ENCODE measurements at places on chromosomes 5 and 9.

GRCh38 chr9:84969084-84969483 lies 299.6 kb downstream of the NTRK2 start:
- H3K4me1 ChIP-seq = no peaks in the 10 kb centered on the region
- H3K4me3 ChIP-seq = no peak overlapping the region
- no peaks in the 10 kb centered on the region for H3K36me3 ChIP-seq

GRCh38 chr9:17730899-17731298 lies 152.0 kb downstream of the SH3GL2 start:
- H3K4me1 ChIP-seq = no peaks in the 10 kb centered on the region
- H3K4me3 ChIP-seq = no peak overlapping the region
- H3K27me3 ChIP-seq = no peaks in the 10 kb centered on the region
- H3K27ac ChIP-seq = no peak overlapping the region
- no peaks in the 10 kb centered on the region for H3K36me3 ChIP-seq

GRCh38 chr5:170681013-170681433 lies 102.5 kb upstream of the GABRP start:
- H3K4me3 ChIP-seq = peak overlapping the region; percentile 58
- no peaks in the 10 kb centered on the region for H3K36me3 ChIP-seq
- peak; percentile 92 for DNase-seq
- peaks cover 49% of the 10 kb centered on the region for H3K27me3 ChIP-seq
- no peaks in the 10 kb centered on the region for H3K4me1 ChIP-seq

GRCh38 chr5:62266573-62266972 lies 39.4 kb upstream of the KIF2A start:
- DNase-seq = peak; percentile 14
- no peaks in the 10 kb centered on the region for H3K36me3 ChIP-seq
- 0 out of 2 replicates have a peak, but pooled peaks cover 2% of the 10 kb centered on the region for H3K4me1 ChIP-seq
- H3K27ac ChIP-seq = no peak overlapping the region

DNA sequence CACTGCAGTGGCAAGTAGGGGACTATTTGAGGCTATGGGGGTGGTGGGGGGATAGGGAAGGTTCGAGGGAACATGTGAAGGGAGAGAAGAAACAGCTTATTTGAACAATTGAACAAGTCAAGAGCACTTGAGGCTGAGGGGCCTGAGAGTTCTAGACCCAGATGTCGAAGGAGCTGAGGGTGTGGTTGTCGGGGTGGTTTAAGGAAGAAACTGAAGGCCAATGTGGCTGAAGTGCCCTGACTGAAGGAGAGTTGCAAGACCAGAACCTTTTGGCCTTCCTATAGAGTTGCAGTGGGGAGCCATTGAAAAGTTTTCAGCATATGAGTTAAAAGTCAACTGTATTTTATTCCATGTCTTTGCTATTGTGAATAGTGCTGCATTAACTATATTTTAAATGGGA lies 19.1 kb downstream of the FOCAD start:
- no peak for DNase-seq
- H3K4me1 ChIP-seq = peaks cover 16% of the 10 kb centered on the region
- no peaks in the 10 kb centered on the region for H3K27me3 ChIP-seq
- H3K4me3 ChIP-seq = no peak overlapping the region
- H3K27ac ChIP-seq = no peak overlapping the region

- H3K36me3 ChIP-seq = no peaks in the 10 kb centered on the region
- H3K4me1 ChIP-seq = no peaks in the 10 kb centered on the region
- H3K4me3 ChIP-seq = no peak overlapping the region
- H3K27me3 ChIP-seq = no peaks in the 10 kb centered on the region
- H3K27ac ChIP-seq = no peak overlapping the region
These were observed 12.5 kb downstream of the EDIL3 start for GRCh38 chr5:84372066-84372695.

DNA sequence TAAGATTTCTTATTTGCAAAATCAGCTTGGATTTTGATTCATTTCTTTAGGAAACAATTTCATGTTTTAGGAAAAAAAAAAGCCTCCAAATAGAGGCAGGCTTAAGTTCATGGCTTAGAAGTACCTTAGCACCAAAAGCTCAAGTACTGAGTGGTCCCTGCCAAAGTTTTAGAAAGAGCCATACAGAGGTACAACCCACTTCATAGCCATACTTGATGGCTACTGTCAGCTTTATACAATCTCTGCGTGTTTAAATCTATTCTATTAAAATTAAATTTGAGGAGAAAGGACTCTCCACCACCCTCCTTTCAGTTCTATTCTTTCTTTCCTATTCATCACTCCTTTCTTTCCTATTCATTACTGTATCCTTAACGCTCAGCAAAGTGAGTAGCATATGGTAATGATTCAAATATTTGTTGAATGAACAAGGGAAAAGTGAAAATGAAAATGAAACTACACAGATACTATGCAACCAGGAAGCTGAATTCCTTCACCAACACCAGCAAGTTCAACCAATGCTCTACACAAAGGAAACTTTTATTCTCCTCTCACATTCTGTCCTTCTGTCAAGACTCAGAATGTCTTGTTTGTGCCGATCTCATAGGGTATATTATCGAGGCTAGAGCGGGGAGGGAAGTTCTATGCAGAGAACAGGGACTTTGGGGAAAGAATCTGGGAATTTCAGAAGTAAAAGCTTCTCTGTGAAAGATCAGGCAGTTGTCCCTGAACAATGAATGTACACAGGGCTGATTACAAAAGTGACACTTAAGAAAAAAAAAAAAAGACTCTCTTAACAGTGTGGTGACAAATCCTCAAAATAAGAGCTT lies 138.6 kb upstream of the SPEF2 start:
- no peak overlapping the region for H3K4me3 ChIP-seq
- DNase-seq = no peak
- H3K36me3 ChIP-seq = no peaks in the 10 kb centered on the region
- no peaks in the 10 kb centered on the region for H3K27me3 ChIP-seq

GRCh38 chr9:14935106-14935751 lies 25.0 kb upstream of the FREM1 start:
- H3K4me1 ChIP-seq = peaks cover 26% of the 10 kb centered on the region
- no peak overlapping the region for H3K4me3 ChIP-seq
- no peak overlapping the region for H3K27ac ChIP-seq

DNA sequence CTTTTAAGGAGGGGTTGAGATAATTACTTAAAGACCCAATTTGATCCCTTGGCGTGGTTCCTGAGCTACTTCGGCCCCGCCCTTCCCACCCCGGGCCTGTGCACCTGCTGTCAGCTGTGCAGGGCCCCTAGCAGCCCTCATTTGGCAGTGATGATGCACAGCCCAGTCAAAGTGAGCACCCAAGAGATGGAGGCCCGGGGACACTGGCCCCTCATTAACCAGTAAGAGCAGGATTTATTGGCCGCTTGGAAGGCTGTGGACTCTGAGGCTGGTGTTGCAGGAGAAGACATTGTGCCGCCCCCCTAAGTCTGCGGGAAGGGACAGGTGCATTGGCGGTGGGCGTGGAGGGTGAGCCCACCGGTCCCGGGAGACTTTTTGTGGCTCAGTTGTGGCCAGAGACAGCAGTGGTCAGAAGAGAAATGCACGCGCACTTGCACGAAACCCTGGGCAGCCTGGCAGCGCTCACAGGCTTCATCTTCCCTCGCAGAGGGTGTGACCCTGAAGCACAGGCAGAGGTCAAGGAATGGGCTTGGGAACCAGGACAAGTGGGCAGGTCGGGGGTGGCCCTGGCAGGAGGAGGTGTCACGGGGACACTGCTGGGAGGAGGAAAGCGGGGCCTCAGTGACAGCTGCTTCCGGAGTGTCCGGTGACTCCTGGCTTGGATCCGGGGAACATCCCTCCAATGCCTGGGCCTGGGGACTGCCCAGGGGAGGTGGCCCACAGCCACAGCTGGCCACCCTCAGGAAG lies 74.0 kb upstream of the RXRA start:
- H3K36me3 ChIP-seq = no peaks in the 10 kb centered on the region
- no peaks in the 10 kb centered on the region for H3K4me1 ChIP-seq
- no peak overlapping the region for H3K4me3 ChIP-seq
- DNase-seq = no peak
- H3K27me3 ChIP-seq = no peaks in the 10 kb centered on the region

DNA sequence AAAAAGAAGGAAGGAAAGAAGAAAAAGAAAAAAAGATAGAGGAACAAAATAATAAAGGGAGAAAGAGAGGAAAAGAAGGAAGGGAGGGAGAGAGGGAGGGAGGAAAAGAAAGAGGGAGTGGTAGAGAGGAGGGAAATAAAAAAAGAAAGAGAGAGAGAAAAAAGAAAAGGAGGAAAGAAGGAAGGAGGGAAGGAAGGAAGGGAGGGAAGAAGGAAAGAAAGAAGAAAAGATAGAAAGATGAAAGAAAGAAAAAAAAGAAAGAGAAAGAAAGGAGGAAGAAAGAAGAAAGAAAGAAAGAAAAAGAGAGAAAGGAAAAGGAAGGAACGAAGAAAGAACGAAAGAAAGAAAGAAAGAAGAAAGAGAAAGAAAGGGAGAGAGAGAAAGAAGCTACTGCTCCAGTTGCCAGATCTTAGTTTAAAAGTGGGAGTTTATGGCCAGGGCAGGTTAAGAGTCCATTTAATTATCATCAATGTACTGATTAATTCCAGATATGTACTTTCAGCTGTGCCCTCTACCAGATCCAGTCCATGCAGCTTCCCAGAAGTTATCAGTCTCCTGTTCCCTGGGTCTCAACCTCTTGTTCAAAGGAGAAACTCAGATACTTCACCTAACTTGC lies 1378.5 kb upstream of the NUDT12 start:
- no peaks in the 10 kb centered on the region for H3K4me1 ChIP-seq
- no peaks in the 10 kb centered on the region for H3K36me3 ChIP-seq
- no peak for DNase-seq
- no peak overlapping the region for H3K4me3 ChIP-seq
- H3K27ac ChIP-seq = no peak overlapping the region
- H3K27me3 ChIP-seq = no peaks in the 10 kb centered on the region

GRCh38 chr5:131305138-131305689 lies 41.4 kb downstream of the CDC42SE2 start:
- H3K4me1 ChIP-seq = no peaks in the 10 kb centered on the region
- H3K36me3 ChIP-seq = no peaks in the 10 kb centered on the region
- DNase-seq = no peak
- H3K27ac ChIP-seq = no peak overlapping the region

GRCh38 chr5:53481887-53482716 lies 1.7 kb downstream of the FST start:
- no peak overlapping the region for H3K27ac ChIP-seq
- peak; percentile 71 for DNase-seq
- H3K4me3 ChIP-seq = peak overlapping the region; percentile 96
- H3K4me1 ChIP-seq = peaks cover 16% of the 10 kb centered on the region
- peaks cover 24% of the 10 kb centered on the region for H3K27me3 ChIP-seq
- no peaks in the 10 kb centered on the region for H3K36me3 ChIP-seq

DNA sequence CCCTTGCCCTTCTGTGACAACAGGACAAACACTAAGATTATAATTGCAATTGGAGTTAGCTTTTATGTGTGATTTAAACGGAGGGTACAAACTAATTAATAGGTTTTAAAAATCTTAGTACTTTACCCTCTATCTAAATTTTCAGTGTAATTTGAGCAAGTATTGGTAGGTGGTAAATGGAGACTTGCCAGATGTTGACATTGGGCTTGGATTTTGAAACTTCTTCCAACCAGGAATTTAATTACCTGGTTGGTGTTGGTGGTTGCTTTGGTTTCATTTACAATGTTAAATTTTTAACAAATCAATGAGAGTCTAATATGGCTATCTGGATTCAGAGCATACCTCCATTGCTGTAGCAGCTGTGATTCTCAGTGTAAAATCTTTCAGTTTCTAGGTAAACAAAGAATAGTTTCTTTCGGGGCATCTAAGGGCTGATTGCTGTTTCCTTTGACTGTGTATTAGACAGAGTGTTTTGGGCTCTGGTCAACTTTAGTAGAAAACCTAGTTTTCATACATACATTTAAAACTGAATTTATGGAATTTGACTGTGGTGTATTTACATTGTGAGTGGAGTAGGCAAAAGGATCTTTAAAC lies 1.9 kb downstream of the DAPK1 start:
- DNase-seq = no peak
- H3K27ac ChIP-seq = no peak overlapping the region

- peaks cover 56% of the 10 kb centered on the region for H3K36me3 ChIP-seq
- DNase-seq = no peak
- no peak overlapping the region for H3K27ac ChIP-seq
- no peak overlapping the region for H3K4me3 ChIP-seq
These were observed 62.1 kb downstream of the MTAP start for GRCh38 chr9:21864505-21864904.

- no peaks in the 10 kb centered on the region for H3K36me3 ChIP-seq
- no peaks in the 10 kb centered on the region for H3K27me3 ChIP-seq
- no peak for DNase-seq
- H3K27ac ChIP-seq = no peak overlapping the region
- H3K4me3 ChIP-seq = no peak overlapping the region
These were observed 41.7 kb upstream of the HSD17B4 start for GRCh38 chr5:119410448-119411159.

DNA sequence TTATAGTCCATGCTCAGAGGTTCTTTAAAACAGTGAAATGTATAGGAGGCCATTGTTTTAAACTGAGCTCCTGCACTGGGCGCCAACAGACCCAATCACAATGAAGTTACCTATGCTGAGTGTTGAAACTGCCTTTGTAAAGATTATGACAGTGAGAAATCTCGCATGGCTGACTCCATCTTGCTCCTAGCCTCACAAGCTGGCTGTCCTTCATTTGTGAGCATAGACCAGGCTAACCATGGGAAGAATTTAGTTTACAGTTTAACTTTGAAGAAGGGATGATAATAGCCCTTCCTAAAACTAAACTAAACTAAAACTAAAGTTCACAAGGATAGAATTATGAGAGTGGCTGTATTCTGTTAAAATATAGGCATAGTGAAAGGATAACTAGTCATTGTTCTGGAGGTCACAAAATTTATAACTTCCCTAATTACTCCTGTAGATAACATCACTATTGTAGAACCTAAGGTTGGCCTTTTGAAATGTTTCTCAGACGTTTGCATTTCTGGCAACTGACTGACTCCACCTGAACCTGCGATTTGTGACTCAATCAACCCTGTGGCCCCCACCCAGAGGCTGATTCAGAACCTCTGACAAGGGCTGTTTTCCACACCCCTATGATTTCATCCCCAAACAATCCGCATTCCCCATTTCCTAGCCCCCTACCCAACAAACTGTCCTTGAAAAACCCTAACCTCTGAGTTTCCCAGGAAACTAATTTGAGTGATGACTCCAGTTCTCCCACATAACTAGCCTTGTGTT lies 59.1 kb downstream of the HMHB1 start:
- H3K27me3 ChIP-seq = no peaks in the 10 kb centered on the region
- peaks cover 21% of the 10 kb centered on the region for H3K4me1 ChIP-seq
- peak; percentile 21 for DNase-seq
- H3K27ac ChIP-seq = peak overlapping the region; percentile 46

GRCh38 chr5:67495072-67495471 lies 298.5 kb upstream of the CD180 start:
- no peak overlapping the region for H3K4me3 ChIP-seq
- no peak overlapping the region for H3K27ac ChIP-seq
- no peaks in the 10 kb centered on the region for H3K27me3 ChIP-seq

- no peak overlapping the region for H3K4me3 ChIP-seq
- H3K4me1 ChIP-seq = no peaks in the 10 kb centered on the region
- H3K27ac ChIP-seq = no peak overlapping the region
- DNase-seq = no peak
These were observed 546.1 kb downstream of the NR2F1-AS1 start for GRCh38 chr5:93034621-93035590.

All from GM23338 (cell line).